Stimulated activated CD8-positive, alpha-beta memory T cell treated with anti-CD3 and anti-CD28 coated beads, Interleukin-12 subunit alpha, Interleukin-12 subunit beta, amount 100 ng/mL, for 4 hours (primary cell): ENCODE measurements at places on chromosomes 7 and 10.

DNA sequence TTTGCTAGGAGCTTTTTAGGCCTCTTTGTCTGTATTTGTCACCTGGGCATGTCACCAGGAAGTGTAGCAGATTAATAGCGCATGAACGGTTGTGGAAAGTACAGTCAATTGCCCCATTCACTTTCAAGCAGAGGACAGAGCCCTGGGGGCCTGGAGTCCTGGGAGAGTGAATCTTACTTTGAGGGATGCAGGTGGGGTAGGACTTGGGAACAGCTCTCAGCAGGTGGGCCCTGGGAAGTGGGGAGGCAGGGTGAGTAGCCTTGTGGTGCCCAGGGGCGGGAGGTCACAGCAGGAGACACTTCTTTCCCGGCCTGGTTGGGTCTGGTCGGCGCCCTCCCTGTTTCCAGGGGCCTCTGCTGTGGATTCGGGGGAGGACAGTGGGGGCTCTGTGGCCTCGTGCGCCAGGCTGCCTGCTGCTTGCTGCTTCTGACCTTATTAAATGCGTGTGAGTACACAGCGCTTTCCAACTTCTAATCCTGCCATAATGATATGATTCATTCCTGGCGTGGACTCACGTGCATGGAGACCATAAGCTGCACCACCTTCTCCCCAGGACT lies 51.6 kb upstream of the AQP1 start:
- no peak for DNase-seq

- no peak for DNase-seq
These were observed 84.4 kb downstream of the PARD3 start for GRCh38 chr10:34730726-34731125.

DNA sequence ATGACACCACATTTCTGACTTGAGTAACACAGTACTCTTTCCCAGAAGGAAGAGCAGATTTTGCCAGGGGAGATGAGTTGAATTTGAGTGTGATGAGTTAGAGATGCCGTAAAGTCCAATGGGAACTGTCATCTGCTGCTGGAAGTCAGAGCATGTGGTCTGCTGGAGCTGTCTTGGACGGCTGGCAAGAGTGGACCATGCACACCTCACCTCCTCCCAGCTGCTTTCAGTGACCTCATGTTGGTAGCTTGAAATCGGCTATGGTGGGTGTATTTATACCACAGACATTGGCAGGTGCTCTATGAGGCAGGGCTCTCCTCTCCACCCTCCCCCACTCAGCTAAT lies 82.3 kb downstream of the COL13A1 start:
- no peak for DNase-seq

GRCh38 chr10:43196131-43196980 lies 58.1 kb downstream of the CSGALNACT2 start:
- DNase-seq = no peak

- no peak for DNase-seq
These were observed 73.8 kb downstream of the PAXIP1 start for GRCh38 chr7:154929006-154929726.
